ENCODE measurements at places on chromosomes 16 and 17. TPM values are rescaled to one million over a fixed set of nuclear protein-coding genes. Genes with fewer than 3 reads are reported as not detected.

- peak; percentile 66 for DNase-seq
- peaks cover 29% of the 10 kb centered on the region for H3K4me1 ChIP-seq
- H3K27ac ChIP-seq = no peak overlapping the region
- no peaks in the 10 kb centered on the region for H3K36me3 ChIP-seq
- H3K4me3 ChIP-seq = no peak overlapping the region
These were observed 90.0 kb downstream of the GNAO1 start for GRCh38 chr16:56281249-56281805.

GRCh38 chr17:77280304-77281121 is 139.7 kb downstream of the SEC14L1 start:
- peak overlapping the region; percentile 41 for H3K4me3 ChIP-seq
- H3K27ac ChIP-seq = no peak overlapping the region
- no peaks in the 10 kb centered on the region for H3K36me3 ChIP-seq

GRCh38 chr16:76705892-76706291 is 428.7 kb downstream of the CNTNAP4 start:
- no peak for DNase-seq
- H3K4me1 ChIP-seq = no peaks in the 10 kb centered on the region
- H3K4me3 ChIP-seq = no peak overlapping the region
- no peaks in the 10 kb centered on the region for H3K36me3 ChIP-seq

- H3K4me1 ChIP-seq = peaks cover 7% of the 10 kb centered on the region
- H3K36me3 ChIP-seq = no peaks in the 10 kb centered on the region
- peak; percentile 90 for DNase-seq
- no peak overlapping the region for H3K4me3 ChIP-seq
- H3K27ac ChIP-seq = peak overlapping the region; percentile 53
- H3K27me3 ChIP-seq = no peaks in the 10 kb centered on the region
These were observed 16.8 kb upstream of the AKAP1 start for GRCh38 chr17:57068222-57068658.

DNA sequence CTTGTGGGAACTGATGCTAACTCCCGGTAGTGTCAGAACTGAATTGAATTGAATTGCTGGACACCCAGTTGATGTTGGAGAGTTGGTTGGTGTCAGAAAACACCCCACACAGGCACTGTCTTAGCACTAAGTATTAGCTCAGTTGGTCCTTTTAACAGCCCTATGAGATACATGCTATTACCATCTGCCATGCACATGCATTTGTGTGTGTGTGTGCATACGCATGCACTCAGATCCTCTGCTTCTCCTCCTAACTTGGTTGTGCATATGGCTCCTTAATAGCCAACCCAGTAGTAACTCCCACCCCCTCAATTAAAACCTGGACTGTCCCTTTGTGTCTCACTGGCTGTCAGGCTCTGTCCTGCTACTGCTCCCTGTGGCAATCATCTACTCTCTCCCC is 32.3 kb upstream of the DYNLL2 start:
- no peak overlapping the region for H3K27ac ChIP-seq
- no peak for DNase-seq
- no peak overlapping the region for H3K4me3 ChIP-seq
- H3K36me3 ChIP-seq = no peaks in the 10 kb centered on the region
- no peaks in the 10 kb centered on the region for H3K4me1 ChIP-seq
- peaks cover 30% of the 10 kb centered on the region for H3K27me3 ChIP-seq

Gene JUP
- total RNA-seq = 177 TPM

Gene NOG
- total RNA-seq = not detected

Gene GPR142
- not detected for total RNA-seq
